ENCODE measurements at places on chromosomes 1 and 21.

DNA sequence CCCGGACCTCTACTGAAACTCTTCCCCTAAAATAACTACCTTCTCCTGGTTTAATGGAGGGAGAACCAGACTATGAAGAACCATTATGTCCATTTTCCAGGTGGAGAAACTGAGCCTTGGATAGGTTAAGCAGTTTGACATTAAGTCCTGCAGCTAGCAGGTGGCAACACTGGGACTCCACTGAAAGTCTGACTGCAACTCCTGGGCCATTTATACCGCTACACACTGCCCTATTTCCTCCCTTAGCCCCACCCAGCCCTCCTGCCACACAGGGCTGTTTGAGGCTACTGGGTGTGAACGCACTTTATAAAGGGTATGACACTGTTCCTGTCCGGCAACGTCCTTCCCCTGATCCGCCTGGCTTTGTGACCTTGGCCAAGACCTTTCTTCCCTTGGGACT lies 511 bp upstream of the INPP5B start:
- DNase-seq: no peak

DNA sequence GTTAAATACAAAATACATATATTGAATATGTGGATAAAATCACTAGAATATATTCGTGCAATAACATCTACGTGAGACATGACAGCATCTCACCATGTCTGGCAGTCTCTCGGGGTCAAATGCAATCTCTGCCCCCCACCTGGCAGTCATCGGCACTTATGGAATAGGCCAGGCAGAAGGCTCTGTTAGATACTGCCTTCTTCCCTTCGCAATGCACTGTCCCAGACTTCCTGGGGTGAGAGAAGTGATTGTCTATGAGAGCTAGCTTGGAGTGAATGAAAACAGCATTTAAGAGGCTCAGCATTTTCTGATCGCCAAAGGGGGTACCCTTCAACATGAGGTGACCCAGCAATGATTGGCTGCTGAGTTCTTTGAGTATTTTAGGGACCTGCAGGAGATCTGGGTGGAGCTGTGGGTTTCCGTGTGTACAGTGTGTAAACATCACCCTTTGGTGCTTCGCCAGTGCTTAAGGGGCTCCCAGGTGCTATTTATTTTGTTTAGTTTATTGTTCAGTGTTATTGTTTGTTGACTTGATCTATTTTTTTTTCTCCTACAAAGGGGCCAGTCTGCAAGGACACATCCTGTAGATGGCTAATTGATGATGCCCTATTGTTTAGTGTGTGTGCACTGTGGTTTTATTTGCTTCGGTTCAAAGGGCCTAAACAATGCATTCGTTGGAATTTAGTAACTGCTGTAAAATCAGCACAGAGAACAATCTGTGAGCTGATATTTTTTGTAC lies 10.2 kb downstream of the ERG start:
- DNase-seq: peak; percentile 16

DNA sequence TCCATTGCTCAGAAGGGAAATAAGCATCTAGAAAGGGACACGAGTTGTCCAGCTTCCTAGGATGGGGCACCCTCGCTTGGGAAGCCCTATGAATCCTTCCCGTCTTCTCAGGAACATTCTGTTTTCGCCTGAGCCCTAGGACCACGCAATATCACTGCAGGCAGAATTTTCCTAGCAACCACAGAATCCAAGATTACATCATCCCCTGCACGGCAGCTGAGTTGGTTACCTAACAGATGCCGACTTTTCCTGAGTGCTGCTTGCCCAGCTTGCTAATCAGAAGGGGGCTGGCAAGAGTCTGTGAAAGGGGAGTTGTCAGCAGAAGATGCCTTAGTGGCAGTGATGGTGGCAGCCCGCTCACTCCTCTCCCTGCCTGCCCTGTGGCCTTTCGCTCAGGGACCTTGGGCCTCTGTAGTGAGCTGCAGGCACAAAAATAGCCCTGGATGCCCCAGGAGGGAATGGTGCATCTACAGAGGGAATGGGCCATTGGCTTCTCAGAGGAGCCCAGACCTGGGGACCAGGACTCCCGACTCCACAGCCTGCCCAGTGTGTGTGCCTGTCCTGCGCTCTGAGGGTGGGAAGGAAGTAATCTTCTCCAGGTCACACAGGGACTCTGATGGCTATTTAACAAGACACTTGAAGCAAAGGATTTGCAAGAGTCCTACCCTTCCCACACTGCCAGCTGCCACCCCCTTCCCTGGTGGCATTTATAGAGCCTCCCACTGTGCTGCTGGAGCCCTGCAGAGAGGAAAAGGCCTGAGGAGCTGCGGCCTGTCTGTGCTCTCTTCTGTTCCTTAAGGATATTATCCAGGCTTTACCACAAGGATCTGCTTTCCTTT lies 28.9 kb upstream of the CLSTN1 start:
- no peak for DNase-seq

DNA sequence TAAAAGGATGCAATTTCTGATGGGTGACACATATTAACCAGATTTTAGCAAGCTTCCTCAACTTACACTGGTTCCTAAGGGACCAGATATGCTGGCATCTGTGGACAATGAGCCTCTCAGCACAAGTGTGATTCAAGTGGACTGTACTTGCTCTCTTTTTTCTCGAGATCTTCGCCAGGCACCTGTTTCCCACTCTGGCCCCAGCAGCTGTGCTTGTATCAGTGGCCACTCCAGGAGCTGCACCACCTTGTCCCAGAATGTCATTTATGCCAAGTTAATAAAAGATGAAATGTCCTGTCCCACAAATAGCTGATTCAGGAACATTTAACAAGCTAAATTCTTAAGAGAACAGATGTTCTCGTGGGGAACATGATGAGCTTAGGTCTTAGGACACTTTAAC lies 14.6 kb downstream of the C1orf198 start:
- DNase-seq: no peak

DNA sequence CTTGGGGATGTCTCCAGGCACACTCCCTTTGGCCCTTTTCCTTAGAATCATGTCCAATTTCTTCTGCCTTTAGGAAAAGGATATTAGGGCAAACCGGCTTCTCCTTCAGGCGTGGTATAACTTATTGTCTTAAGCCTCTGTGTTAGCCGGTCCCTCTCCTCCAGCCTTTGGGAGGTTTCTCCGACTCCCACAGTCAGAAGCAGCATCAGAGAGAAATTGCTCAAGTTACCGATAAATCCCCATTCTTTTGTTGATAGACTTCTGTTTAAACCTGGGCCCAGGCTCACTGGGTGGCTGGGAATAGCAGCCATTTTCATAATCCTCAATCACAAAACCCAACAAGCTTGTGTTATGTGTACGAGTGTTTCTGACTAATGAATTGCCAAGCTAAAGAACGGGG lies 85.4 kb upstream of the KAZN start:
- no peak for DNase-seq

DNA sequence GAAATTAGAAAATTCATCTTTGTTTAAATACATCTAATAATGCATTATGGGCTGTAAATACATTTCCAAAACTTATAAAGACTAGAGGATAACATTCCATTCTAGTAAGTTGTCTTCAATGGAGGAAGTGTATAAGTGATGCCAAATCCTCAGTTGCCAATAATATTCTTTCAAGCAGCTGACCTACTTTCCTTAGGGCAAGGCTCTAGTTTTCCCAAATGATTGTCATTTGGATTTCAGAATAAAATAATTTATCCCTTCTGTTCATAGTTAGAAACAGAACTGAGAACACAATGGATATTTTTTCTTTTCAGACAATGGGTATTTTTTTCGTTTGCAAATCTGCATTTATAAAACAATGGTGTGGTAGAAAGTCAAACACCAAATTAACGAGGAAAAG lies 354.9 kb upstream of the ADAMTS5 start:
- DNase-seq: no peak

DNA sequence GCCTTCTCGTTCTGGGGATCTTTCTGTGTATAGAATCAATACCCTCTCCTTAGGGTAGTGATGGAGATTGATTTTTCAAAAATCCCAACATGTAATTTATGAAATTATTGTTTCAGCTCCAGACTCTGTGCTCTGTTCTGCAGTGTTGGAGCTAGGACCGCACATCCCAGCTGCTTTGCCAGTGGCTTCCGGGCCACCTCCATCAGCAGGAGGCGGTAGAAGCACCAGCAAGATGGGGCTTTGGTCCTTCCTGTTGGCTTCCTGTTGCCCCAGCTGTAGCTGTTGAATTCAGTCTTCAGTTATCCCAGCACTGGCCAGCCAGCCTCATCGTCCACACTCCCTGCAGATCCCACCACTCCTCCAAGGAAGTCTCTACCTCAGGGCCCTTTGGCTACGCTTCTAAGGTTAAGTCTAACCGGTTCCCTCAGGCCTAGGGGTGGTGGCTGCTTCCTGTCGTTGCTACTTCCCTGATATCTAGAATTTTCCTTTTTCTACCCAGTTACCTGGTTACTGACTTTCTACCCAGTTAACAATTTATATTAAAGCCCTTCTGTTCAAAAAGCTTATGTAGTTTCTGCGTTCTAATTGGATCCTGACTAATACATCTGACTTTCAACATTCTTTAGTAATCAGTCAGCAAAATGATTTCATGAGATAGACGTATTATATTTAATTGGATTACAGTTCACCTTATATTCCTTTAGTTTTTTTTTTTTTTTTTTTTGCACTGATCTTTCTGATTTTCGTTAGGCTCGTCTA lies 24.6 kb downstream of the GALNT2 start:
- no peak for DNase-seq

- DNase-seq: no peak
Observed at GRCh38 chr1:106289265-106289928, 767.1 kb upstream of the PRMT6 start.

DNA sequence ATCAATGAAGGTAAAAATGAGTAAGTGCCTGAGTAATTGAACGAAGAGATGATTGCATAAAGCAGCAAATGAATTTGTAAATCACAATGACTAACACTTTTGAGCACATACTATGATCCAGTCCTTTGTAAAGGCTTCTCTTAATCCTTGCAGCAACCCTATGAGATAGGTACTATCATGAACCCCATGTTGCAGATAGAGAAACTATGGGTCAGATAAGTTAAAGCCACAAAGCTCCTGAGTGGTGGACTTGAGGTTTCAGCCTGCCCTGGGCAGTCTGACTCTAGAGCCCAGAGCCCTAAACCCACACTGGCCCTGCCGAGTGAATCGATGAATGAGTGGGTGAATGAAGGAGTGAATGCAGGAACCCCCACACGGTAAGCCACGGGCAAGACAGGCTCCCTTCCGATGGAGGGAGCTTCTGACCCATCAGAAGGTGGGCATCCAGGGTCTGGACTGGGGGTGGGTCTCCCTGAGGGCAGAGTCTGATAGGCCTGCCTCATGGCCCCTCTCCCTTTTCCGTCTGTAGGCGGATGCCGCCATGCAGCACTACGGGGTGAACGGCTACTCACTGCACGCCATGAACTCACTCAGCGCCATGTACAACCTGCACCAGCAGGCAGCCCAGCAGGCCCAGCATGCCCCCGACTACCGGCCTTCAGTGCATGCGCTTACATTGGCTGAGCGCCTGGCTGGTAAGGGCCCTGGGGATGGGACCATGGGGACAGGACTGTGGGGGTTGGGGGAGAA lies 17.0 kb downstream of the DMBX1 start:
- no peak for DNase-seq

DNA sequence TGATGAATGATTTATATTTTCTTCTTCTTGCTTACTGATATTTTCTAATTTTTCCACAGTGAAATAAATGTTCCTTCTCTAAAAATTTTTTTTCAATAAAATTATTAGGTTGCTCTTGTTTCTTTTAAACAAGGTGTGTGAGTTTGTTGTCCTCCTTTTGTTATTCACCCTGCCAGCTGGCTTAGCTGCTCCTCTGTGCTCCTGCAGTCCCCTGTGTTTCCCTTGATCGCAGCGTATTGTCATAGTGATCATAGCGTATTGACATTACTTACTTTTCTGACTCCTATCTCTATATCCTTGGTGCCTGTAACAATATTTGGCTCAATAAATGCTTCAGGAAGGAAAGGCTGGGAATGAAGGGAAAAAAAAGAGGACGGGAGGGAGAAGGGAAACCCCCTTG lies 24.9 kb upstream of the PODN start:
- DNase-seq: no peak

- no peak for DNase-seq
Observed at GRCh38 chr1:205554026-205554811, 49.8 kb downstream of the CDK18 start.

GRCh38 chr1:2300004-2300771 lies 72.1 kb downstream of the SKI start:
- DNase-seq: no peak
